ENCODE measurements at places on chromosomes 7 and 10.

GRCh38 chr7:36015733-36016132 is 137.3 kb upstream of the EEPD1 start:
- DNase-seq = no peak

DNA sequence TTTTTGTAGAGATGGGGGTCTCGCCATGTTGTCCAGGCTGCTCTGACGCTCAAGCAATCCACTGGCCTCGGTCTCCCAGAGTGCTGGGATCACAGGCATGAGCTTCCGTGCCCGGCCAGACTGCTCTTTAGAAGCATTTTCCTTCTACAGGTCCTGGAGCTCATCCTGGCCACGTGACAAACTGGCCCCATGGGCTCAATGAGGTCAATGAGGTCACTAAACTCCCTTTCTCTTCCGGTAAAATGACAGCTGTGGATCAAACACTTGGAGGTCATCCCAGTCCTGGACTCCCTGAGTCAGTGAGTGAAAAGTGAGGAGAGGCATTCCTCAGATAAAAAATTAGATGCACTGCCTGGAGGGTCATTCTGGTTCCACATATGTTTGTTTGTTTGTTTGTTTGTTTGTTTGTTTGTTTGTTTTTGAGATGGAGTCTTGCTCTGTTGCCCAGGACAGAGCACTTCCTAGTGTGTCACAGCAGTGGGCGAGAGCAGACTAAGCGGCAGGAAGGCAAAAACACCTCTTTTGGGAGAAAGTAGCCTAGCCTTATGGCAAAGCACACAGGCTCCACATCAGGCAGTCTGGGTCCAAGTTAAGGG is 134.9 kb downstream of the TNS3 start:
- no peak for DNase-seq

- no peak for DNase-seq
These were observed 83.2 kb downstream of the COBL start for GRCh38 chr7:51233374-51233773.

- peak; percentile 82 for DNase-seq
These were observed 7.6 kb upstream of the ORAI2 start for GRCh38 chr7:102425639-102426267.

GRCh38 chr10:7717767-7718166 is 14.7 kb downstream of the ITIH2 start:
- no peak for DNase-seq

- no peak for DNase-seq
These were observed 1.0 kb downstream of the TRPV5 start for GRCh38 chr7:142932386-142933091.

GRCh38 chr10:6597478-6597877 is 17.4 kb upstream of the PRKCQ start:
- no peak for DNase-seq

- DNase-seq = no peak
These were observed 187.8 kb downstream of the ETV1 start for GRCh38 chr7:13801669-13802068.

GRCh38 chr10:93947524-93947923 is 46.2 kb upstream of the PLCE1 start:
- DNase-seq = no peak

DNA sequence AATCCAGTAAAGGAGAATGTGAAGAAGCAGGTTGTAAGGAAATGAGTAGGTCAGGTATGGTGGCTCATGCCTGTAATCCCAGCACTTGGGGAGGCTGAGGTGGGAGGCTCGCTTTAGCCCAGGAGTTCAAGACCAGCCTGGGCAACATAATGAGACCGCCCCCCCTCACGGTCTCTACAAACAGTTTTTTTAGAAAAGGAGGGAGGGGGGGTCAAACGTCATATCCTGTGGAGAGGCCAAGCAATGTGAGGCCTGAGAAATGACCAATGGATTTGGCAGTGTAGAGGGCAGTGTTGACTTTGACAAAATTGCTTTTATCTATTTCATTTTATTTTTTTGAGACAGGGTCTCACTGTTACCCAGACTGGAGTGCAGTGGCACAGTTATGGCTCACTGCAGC is 2.3 kb upstream of the DNAJB12 start:
- DNase-seq = no peak

DNA sequence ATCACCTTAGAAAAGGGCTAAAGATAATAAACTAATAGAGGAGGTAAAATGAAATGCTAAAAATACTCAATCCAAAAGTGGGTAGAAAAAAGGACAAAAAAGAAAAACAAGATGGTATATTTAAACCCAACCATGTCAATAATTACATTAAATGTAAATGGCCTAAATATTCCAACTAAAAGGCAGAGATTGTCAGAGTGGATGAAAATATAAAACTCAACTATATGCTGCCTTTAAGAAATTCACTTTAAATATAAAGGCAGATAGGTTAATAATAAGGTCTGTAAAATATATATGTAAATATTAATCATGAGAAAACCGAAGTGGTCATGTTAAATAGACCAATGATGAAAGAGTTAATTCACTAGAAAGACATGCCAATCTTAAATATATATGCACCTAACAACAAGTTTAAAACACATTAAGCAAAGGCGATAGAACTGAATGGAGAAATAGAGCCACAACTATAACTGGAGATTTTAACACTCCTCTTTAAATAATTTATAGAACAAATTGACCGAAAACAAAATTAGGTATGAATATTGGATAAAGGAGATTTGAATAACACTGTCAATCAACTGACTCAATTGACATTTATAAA is 159.4 kb downstream of the PLPP4 start:
- DNase-seq = no peak

- DNase-seq = no peak
These were observed 145.9 kb upstream of the EGR2 start for GRCh38 chr10:62961951-62962523.

- DNase-seq = no peak
These were observed 30.8 kb downstream of the SGMS1 start for GRCh38 chr10:50592961-50593418.

DNA sequence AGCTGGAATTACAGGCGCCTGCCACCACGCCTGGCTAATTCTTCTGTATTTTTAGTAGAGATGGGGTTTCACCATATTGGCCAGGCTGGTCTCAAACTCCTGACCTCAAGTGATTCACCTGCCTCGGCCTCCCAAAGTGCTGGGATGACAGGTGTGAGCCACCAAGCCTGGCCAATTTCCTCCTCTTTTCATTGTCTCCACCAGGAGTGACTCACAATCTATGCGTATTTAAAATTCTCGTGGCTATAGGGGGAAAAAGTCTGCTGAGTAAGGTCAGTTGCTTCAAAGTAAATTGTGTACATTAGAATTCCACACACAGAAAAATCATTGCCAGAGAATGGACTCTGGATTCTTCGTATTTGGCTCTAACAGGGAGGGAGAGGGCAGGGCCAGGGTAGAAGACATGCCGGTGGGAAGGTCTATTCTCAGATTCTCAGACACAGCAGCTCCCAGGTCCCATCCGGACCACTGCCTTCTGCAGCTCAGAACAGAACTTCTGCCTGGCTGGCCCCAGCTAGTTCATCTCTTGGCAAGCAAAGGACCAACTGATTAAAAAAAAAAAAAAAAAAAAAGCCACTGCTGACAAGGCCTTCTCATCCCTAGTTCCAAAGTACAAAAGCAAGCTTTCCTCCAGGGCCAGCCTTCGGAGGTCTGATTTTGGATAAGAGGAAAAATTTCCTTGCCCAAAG is 22.2 kb downstream of the PSPH start:
- DNase-seq = no peak

Data from stimulated activated naive CD8-positive, alpha-beta T cell treated with anti-CD3 and anti-CD28 coated beads, Interleukin-15, amount 100 ng/mL, for 72 hours (primary cell).